Stimulated activated CD4-positive, alpha-beta T cell treated with anti-CD3 and anti-CD28 coated beads, Interleukin-2, amount 100 ng/mL, for 48 hours (primary cell): ENCODE measurements at places on chromosomes 5 and 9.
A peak's percentile ranks its signal among the peaks of the same experiment; 100 is the strongest.

GRCh38 chr5:60546207-60546606 is 153.8 kb downstream of the DEPDC1B start:
- no peak for DNase-seq

- no peak for DNase-seq
These were observed 49.9 kb upstream of the NRARP start for GRCh38 chr9:137351781-137352501.

- no peak for DNase-seq
These were observed 188.1 kb upstream of the IL12B start for GRCh38 chr5:159518371-159518770.

DNA sequence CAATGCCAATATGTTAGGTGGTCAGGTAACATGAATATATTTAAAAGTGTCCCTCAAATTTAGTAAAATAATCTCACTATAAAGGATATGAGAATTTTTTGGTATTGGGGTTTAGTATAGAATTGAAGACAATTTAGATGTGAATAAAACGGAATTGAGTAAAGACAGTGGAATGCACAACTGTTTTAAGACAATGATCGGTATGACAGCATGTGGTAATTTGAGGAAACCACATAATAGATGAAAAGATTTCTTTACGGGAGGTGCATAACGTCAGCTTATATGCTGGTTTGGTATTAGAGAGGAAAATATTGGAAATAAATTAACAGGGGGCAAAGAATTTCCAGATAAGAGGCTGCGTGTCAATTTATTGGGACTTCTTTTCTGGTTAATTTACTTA is 1043.2 kb downstream of the CDH18 start:
- DNase-seq: no peak

DNA sequence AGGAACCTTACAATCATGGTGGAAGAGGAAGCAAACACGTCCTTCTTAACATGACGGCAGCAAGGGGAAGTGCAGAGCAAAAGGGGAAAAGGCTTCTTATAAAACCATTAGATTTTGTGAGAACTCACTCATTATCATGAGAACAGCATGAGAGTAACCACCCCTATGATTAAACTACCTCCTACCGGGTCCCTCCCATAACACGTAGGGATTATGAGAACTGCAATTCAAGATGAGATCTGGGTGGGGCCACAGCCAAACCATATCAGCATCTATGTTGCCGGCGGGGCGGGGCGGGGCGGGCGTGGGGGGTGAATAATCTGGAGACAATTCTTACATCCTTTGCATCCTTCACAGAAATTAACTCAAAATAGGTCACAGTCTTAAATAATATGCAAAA is 58.8 kb upstream of the GFPT2 start:
- no peak for DNase-seq

DNA sequence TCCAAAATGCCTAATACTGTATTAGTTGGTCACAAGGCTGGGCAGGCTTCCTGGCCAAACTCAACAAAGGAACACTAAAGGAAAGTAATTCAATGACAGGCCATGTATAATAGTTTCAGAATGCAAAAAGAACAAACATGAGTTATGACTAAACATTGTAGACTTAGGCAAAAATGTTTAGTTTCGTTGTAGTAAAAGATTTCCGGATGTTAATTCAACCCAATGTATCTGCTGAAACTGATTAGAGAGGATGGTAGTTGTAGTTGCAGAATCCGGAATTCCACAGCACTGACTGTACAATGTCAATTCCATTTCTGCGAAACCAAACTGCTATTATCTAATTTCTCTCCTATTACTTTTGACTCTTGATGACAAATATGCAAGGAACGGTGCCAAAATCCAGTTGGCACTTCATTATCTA is 117.9 kb upstream of the FST start:
- no peak for DNase-seq

GRCh38 chr5:146340260-146341081 is 1.8 kb downstream of the POU4F3 start:
- DNase-seq: peak; percentile 37

- no peak for DNase-seq
These were observed 1143.5 kb downstream of the PTPRD start for GRCh38 chr9:9469271-9469670.

DNA sequence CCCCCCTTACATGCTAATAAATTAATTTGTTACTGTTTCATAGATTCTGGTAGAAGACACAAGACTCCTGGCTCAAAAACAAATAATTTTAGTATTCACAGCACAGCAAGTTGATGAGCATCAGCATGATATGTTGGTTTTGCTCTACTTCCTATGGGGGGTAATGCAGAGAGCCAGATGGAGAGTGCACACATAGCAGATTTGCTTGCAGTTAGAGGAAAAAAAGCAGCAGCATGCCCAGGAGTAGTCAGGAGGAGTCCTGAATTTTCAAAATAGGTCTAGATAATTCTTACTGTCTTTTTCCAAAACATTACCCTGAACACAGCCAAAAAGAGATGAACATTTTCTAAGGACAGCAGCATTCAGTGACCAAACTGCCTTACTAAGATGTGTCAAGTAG is 261.3 kb downstream of the COX7C start:
- no peak for DNase-seq

- no peak for DNase-seq
These were observed 271.0 kb upstream of the MPDZ start for GRCh38 chr9:13550519-13550918.

- no peak for DNase-seq
These were observed 303.7 kb downstream of the KCNN2 start for GRCh38 chr5:114665551-114665950.

DNA sequence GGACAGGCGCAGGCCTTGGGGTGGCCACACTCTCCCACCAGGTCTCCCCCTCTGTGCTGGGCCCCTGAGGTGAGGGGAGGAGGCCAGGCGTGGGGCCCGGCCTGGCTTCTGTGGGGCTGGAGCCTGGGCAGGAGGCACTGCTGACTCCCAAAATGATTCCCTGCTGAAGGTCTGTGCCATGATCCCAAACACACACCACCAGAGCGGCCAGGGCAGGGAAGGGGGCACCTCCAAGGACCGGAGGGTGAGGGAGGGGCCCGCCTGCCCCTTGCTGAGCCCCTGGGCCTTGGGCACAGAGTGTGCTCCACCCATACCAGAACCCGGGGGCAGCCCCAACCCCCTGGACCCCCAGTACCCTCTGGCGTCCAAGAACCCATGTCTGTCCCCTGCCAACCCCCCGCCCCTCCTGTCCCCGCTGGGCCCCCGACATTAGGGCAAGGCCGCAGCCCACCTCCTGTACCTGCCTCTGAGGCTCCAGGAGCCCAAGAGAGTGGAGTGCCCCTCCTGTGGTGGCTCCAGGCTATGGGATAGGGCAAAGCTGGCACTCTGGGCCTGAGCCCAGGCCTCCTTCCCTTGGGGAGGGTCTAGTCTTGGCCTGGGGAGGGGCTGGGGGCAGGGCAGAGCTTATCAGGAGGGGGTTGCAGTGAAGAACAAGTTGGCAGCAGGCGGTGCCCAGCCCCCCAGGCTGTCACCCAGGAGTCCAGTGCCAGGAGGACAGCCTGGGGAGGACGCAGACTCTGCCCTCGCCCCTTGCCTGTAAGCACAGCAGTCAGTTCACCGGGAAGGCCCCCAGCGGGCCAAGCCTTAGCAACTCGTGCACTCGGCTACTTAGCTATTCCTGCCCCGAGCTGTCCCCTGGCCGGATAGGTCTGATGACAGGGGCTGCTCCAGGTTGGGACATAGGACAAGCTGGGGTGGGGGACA is 2.6 kb upstream of the EGFL7 start:
- DNase-seq: no peak

DNA sequence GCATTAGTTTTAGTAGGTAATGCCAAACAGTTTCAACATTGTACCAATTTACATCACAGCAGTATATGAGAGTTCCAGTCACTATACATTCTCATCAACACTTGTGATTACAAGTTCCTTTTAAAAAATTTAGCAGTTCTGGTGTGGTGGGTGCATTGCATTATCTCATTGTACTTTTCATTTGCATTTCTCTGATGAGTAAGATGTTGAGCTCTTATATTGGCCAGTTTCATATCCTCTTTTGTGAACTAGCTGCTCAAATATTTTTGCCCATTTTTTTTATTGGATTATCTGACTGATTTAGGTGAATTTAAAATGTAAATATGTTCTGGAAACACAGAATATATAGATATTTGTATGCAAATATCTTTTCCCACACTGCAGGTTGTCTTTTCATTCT is 160.9 kb upstream of the NR3C1 start:
- DNase-seq: no peak

- DNase-seq: no peak
These were observed 726 bp upstream of the PSMB7 start for GRCh38 chr9:124415852-124416484.

- DNase-seq: no peak
These were observed 105.2 kb downstream of the DAB2IP start for GRCh38 chr9:121756474-121757280.

- no peak for DNase-seq
These were observed 70.0 kb downstream of the NXNL2 start for GRCh38 chr9:88604836-88605511.

DNA sequence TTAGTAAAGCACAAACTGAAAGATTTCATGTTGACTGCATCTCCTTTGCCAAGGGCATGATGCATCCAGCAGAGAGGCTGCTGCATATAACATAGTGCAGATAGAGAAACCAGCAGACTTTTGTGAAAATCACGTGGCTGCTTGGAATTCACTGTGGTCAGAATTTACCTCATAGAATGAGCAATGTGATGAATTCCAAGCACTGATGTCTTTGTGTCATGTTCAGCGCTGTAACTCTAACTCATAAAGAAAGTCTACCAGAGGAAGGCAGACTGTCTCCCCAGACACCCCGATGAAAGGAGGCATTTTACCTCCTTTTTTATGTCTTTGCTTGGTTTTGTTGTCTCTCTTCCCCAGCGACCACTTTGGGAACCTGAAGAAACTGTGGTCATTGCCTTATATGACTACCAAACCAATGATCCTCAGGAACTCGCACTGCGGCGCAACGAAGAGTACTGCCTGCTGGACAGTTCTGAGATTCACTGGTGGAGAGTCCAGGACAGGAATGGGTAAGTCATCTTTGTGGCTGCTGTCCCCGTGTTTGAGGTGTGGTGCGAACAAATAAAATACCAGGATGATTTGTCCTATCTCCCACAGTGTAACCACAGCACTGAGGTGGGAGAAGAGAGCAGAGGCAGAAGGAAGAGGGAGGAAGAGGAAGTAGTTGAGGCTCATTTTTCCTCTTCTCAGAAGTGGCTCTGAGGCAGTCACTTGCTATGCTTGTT is 42.0 kb downstream of the ITK start:
- DNase-seq: no peak

DNA sequence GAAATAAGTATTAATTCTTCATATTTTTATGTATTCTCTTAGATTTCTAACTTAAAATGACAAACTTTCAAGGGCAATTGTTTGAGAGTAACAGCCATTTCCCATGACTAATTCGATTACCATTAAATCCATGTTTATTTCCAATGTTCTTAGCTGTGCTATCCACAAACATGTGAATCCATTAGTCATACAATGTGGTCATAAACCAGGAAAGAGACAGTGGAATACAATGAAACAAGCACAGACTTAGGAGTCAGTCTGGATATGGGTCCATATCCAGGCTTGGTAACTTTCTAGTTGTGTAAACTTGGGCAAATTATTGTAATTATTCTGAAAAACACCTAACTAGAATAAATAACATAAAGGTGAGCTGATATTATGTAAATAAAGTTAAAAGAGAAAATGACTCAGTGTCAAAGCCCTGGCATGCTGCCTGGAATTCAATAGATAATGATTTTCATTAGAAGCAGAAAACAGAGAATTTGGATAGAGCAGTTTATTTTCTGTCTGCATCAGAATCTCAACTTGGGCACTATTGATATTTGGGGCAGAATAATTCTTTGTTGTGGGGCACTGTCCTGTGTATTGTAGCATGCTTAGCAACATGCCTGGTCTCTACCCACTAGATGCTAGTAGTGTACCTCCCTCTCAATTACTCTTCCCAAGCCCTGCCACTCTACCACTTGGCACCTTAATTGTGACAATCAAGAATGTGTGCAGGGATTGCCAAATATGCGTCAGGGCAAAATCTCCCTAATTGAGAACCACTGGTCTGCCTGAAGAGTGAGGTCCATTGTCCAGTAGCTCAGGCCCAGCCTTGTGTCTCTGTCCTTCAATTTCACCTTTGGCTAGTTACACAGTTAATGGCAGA is 44.7 kb upstream of the SLC27A6 start:
- DNase-seq: no peak

DNA sequence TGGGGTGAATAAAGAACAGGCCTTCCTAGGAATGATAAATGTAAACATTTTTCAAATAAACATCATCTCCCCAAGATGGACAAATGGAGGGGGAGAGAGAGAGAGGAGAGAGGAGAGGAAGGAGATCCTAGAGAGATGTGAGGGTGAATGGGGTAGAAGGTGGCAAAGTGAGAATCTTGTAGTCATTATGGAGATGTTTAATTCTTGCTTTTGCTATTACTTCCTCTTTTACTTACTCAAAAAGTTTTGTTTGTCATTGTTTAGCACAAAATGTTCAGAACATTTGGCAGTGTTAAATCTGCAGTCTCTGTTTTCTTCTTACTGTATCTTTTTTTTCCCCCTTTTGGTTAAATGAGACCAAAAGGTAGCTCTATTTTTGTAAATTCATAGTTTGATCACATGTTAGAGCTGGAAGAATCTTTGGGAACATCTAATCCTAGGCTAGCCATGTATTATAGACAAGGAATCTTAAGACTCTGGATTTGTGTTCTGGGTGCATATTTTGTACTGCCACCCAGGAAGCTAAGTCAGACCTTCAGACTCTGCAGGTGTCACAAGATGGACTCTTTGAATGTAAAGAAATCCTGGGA is 266.1 kb downstream of the NTRK2 start:
- no peak for DNase-seq
